Right renal cortex interstitium (tissue), 3 donors: ENCODE measurements at places on chromosomes 1 and 21.

DNA sequence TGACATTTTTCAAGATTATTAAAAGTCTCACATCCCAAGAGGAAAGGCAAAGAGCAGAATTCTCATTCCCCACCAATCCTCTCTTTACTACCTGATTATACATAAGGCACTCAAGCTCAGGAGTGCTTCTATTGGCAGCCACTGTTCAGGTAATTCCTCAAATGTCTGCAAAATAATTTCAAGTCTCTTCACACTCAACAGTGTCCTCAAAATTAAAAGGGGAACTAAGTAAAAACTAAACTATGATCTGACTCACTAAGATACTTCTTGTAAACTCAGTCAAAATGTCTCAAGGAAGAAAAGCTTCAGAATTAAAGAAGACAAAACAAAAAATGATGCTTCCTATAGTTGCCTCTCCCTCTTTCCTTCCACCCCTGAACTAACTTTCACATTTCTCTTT is 135.6 kb downstream of the GPATCH2 start:
- DNase-seq, result no peak

DNA sequence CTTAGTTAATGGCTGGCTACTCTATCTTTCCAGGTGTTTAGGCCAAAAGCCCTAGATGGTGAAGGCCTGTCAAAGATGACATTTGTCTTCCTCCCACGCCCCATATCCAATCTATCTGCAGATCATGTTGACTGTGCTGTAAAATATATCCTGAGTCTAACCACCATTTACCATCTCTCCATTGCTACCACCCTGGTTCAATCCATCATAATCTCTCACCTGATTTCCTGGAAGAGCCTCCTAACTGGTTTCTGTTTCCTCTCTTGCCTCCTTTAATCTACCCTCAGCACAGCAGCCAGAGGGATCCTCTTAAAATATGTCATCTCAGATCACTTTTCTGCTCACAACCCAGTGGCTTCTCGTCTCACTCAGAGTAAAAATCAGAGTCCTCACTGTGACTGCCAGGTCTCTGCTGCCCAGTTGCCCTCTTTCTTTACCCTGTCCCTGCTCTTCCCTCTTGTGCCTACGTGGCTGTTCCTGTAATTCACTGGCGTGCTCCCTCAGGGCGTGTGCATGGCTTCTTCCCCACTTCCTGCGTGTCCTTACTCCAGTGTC is 17.8 kb downstream of the TMEM50A start:
- no peak for DNase-seq

- no peak for DNase-seq
Measured at GRCh38 chr1:116989835-116990234, 11.7 kb upstream of the CD101 start.

GRCh38 chr1:156895455-156895812 is 1.9 kb downstream of the PEAR1 start:
- DNase-seq, result no peak

DNA sequence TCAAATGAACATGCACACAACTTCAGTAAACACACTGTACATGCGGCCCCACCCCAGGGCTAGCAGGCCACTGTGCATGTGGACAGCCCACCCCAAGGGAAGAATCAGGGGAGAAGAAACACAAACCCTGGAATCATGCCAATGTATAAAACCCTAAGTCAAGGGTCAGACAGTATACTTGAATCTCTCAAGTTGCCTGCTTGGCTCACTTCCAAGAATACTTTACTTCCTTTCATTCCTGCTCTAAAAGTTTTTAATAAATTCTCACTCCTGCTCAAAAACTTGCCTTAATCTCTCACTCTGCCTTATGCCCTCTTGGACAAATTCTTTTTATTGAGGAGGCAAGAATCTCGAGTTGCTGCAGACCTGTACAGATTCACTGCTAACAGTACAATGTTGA is 231.2 kb upstream of the CACYBP start:
- no peak for DNase-seq

DNA sequence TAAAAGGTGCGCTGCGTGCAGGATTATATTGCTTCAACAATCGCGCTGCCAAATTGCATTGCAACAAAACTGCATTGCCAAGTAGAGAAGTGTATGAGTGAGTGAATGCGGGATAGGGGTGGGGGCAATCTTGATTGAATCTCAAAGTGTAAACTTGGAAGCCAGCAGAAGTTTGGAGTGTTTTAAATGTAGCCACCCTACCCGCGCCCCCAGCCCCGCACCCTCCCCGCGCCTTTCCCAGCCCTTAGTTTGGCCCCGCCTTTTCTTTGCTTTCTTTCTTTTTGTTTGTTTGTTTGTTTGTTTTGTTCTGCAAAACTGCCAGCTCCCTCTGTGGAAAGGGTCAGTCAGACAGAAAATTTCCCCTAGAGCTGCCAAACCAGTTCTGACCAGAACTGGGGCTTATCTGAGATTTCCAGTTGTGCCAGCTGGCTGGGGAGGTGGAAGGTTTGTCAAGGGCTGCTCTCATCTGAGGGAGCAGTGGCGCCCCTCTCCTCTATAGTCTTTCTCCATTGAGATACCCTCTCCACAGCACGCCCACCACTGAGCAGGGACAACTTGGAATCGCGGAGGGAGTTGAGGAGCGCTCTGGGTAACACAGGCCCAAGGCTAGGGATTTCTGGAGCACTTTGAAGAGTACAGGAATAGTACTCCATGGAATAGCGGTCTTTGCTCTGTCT is 666 bp upstream of the BEND5 start:
- DNase-seq, result no peak

GRCh38 chr21:45386336-45386727 is 18.6 kb upstream of the COL18A1 start:
- no peak for DNase-seq

DNA sequence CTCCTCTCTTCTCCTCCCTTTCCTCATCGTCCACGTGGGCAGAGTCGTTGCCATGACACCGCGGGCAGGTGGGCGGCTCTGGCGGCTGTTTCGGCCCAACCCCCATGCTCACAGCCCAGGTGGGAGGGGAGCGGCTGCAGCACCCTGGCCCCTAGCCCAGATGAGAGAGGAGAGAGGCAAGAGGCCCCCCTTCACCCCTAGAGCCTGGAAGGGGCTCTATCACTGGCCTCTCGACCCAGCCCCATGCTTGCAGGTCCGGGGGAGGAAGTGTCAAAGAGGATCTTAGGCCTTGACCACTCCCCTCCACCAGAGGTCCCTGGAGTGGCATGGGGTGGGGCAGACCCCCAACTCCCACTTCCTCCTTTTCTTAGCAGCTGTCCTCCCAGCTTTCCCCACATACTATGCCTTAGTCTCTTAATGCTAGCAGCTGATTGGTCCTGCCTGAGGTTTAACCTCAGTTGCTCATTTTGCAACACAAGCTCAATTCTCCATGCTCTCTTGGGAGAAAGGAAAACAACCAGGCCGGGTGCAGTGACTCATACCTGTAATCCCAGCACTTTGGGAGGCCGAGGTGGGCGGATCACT is 10.4 kb downstream of the DLGAP3 start:
- no peak for DNase-seq

DNA sequence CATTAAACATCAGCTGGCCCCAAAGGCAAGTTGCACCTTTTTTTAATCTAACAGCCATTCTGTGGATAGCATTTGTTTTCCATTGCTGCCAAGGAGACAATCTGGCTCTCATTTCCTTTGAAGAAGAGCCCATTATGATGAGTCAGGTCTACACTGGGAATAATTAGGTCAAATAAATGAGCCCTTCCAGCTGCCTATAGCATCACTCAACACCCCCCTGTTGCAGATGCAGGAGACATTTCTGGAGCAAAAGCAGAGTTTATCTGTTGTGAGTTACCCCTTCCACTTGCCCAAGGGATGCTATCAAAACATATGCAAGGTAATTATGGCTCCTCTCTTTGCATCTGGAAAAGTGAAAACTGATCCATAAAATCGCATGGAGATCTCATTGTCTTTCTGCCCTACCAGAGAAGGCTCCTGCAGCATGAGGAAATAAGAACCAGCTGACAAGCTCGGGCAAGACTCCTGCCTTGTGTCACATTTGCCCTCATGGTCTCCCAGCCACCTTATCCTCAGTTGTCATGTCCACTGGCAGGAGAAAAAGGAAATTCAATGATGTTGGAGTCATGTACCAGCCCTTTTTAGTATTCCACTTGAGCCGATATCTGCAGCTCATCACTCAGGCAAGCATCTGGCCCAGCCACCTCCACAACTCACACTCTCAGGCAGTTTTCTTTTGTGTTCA is 135.9 kb downstream of the SLC30A10 start:
- no peak for DNase-seq

GRCh38 chr1:201134405-201134804 is 7.4 kb upstream of the ASCL5 start:
- no peak for DNase-seq

DNA sequence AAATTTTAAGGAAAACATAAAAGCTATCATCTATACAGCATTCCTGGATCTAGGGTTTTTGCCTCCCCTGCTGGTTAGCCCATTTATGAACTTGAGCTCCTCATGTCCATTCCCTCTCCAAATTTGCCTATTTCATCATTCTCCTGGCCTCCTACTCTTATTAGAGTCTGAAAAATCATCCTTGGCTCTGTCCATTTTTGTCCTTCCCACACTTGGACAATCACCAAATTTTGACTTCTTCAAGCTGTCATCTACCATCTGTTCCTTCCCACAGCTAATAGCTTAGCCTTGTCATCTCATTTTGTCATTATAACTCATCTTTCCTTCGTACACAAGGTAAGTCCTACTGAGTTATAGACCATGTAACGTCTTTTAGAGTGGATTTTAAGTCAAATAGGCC is 2.2 kb upstream of the HENMT1 start:
- no peak for DNase-seq

DNA sequence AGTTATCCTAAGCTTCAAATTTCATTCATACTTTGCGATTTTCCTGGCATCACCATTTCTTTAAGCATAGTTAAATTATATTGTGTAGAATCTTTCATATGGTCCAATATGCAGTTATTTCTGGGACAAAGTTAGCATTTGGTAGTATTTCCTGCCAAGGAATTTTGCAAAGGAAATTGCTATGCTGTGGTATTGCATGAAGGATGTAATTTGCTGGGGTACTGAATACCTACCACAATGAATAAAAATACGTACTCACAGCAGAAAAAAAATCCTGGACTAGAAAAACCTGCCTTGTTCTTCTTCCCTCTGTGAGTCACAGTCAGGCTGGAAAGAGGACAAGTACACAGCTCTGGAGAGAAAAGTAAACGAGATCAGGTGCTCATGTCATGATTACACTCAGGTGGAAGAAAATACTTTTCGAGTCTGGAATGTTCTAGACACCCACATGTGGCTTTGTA is 241.2 kb downstream of the PTBP2 start:
- no peak for DNase-seq
